ENCODE measurements at places on chromosomes 4 and X. TPM values are rescaled to one million over a fixed set of nuclear protein-coding genes. Genes with fewer than 3 reads are reported as not detected.
A peak's percentile ranks its signal among the peaks of the same experiment; 100 is the strongest.

- DNase-seq: no peak
Observed at GRCh38 chr4:137922721-137923120, 319.4 kb downstream of the SLC7A11 start.

DNA sequence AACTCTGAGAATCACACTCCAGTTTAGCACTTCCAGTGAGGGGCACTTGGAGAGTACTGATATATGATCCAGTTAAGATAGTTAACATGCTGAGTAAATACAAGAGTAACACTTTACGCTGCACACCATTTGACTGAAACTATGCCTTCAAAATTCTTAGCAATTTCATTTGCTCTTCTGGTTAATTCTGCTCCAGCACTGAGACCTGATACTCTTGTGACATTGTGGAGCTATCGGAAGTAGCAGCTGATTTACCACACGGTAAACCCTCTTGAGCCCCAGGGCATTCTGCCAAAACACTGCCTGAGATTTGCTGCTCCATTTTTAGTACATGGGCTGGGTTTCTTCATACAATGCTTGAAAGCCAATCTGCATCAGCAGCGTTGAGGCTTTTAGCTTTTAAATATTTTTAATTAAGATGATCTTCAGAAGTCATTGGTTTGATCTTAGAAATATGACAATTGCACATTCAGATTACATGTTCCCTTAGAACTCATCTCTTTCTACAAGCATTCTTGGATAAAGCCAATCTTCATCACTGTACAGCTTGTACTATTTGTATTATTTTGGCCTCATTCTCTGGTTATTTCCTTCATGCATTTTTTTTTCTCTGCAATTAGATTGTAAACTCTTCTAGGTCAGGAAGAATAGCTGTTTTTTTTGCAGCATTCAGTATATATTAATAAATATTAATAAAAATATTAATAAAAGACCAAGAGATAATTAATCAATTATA, 67.8 kb upstream of the ETNPPL start:
- no peak for DNase-seq

Gene PSAPL1
- not detected for total RNA-seq

- peak; percentile 87 for DNase-seq
Observed at GRCh38 chr4:164572877-164573279, 181.1 kb upstream of the SMIM31 start.

GRCh38 chr4:8033829-8034528, 94.3 kb upstream of the AFAP1 start:
- DNase-seq: no peak

Gene IBSP
- total RNA-seq: not detected

Gene CD38
- total RNA-seq: 0.94 TPM

DNA sequence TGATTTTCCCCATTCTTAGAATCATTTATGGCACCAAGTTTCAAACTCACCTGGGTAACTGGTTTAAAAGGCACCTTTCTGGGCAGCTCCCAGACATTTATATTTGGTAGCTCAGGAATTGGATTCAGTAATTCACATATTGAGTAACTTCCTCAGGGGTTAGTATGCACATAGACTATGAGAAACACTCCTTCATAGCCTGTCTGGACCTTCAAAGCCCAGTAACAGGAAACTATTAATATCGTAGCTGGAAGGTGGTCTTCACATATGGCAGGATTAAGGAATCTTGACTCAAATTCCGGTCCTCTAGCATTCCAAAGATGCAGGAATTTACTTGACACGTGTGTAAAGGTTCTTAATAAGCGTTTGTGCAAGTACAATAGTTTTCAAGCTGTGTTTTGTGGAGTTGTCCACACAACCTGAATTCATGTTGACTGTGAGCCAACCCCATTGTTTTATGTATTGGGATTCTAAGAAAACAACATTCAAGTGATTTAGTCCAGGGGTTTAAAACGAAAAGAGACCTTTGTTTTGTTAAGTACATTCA, 78.4 kb downstream of the PLS3 start:
- peak; percentile 26 for DNase-seq

GRCh38 chr4:136012220-136012619, 1520.1 kb downstream of the PCDH18 start:
- DNase-seq: no peak

DNA sequence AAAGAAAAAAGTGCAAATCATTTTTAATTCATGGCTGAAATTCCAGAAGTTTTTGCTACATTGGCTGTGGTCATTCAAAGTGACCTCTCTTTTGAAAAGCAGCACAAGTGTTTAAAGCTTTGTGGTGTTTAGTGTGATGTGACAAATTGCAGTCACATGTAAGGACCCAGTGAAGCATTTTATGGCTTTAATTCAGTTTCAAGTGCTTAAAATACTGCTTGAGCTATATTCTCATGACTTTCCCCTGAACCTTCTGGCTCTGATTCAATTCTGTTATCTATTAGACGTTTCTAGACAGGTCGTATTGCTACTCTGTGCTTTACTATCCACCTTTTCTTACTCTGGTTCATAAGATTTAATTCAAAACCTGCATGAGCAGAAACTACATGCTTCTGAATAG, 105.8 kb downstream of the FAT4 start:
- DNase-seq: peak; percentile 39

Gene SHOX
- total RNA-seq: not detected

GRCh38 chr4:3401436-3402171, 40.2 kb upstream of the HGFAC start:
- DNase-seq: peak; percentile 64

- no peak for DNase-seq
Observed at GRCh38 chr4:76697129-76697803, 200.7 kb downstream of the SOWAHB start.

Gene KLHL34
- not detected for total RNA-seq

Gene RASL11B
- 5.1 TPM for total RNA-seq

DNA sequence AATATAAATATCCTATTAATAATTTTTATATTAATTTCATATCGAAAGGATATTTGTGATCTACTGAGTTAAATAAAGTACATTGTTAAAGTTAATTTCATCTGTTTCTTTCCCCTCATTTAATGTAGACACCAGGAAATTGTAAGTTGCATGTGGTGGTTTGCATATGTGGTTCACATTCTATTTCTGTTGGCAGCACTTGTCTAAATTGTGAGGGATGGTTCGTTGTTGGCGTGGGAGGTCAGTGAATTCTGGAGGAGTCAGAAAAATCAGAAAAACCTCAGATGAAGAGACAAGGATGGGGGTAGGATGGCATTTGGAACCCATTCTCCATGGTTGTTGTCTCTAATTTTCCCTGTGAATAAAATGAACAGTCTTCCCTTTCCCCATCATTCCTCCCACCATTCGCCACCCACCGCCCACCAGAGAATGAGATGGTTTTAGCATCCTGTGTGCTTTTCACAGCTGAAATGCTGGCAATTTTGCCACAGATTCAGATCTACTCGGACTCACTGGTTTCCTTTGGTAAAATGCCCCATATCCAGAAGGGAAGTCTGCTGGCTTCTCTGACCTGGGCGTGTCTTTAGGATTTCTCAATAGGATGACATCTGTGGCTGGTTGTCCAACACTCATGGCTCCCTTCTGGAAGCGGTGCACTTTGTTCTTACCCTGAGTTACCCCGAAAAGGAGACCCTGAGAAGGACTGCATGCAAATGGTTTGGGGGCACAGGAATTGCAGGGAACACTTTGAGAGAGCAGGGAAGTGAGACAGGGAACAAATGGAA, 52.3 kb downstream of the LGI2 start:
- no peak for DNase-seq

- DNase-seq: peak; percentile 42
Observed at GRCh38 chrX:45172890-45173289, 27.8 kb downstream of the DIPK2B start.

- peak; percentile 17 for DNase-seq
Observed at GRCh38 chr4:18840481-18840880, 818.9 kb upstream of the LCORL start.
